ENCODE measurements at places on chromosomes 2 and 18.

DNA sequence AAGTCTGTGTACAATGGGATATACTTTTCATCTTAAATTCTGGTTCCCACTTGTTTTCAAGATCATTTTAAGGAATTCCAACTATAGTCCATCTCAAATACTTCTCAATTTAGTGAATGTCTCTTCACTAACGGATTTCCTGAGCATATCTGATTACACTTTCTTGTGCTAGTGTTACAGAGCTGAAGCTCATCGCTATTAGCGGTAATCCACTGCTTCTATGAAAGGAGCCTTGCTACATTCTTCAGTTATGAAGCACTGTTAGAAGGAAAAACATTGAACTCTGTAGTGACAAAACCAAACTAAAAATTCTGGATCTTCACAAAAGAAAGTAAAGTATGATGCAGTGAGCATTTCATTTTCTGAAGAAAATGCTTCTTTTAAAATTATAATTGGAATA, 72.0 kb downstream of the AGPS start:
- no peak for DNase-seq

- no peak for DNase-seq
Measured at GRCh38 chr2:2234398-2235195, 96.5 kb downstream of the MYT1L start.

DNA sequence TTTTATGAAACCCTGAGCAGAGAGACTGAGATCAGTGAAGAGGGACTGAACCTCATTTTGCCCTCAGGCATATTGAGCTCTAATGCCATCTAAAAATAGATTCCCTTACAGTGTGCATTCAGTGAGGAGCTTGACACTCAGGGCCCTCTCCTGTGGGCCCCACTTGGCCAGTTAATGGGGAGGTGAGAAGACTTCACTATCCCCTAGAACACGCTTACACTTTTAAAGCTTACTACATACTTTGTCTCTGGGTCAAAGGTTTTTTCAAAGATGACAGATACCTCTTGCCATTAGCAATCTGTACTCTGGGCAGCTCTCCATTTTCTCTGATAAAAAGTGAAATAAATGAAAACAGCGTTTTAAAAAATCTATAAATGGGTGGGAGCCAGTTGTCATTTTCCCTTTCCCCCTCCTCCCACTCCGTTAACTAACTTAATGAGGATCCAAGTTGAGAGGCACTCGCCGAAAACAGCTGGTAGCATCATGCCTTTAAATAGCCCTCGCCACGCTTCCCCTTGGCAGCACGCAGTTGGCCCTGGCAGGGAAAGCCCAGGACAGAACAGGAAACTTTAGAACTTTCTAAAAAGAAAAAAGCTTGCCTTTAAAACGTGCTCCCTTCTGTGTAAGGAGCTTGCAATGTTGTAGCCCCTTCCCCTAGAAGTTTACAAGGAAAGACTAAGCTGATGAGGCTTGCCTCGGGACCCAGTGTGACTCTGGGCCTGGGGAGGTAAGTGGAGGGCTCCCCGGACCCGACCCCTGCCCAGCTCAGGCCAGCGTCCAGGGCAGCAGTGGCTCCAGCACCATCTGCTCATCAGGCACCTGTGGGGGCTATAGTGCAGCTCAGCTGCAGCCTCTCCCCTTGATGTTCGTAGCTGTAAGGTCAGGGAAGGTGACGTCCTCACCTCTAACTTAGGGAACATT, 58.8 kb upstream of the FOSL2 start:
- DNase-seq, result no peak

DNA sequence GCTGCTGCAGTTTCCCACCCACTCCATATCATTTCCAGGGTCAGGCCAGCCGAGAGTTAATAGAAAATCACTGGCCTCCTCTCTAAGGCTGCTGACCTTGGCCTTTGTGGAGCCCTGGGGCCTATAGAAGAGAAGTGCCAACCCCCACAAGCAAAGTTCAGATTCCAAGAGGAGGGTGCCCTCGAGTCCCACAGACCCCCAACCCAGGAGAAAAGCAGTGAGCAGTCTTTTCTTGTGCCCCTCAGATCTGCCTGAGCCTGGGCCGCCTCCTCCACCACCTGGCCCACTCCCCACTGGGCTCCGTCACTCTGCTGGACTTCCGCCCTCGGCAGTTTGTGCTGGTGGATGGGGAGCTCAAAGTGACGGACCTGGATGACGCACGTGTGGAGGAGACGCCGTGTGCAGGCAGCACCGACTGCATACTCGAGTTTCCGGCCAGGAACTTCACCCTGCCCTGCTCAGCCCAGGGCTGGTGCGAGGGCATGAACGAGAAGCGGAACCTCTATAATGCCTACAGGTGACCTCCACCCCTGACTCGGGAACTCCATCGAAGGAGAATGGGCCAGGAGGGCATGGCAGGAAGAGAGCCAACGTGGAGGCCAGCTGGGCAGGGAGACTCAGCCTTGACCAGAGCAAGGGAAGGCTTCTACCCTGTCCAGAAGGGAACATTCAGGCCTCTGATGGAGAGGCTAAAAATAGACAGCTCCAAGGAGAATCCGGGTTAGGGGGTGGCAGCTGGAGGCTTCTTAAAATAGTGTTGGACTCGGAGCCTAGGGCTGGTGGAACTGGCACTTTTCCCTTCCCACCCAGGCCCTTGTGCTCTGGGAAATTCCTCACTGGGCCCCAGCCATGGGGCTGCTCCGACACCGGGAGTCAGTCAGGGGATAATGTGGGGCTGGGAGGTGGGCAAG, 6.2 kb downstream of the PKDCC start:
- no peak for DNase-seq

DNA sequence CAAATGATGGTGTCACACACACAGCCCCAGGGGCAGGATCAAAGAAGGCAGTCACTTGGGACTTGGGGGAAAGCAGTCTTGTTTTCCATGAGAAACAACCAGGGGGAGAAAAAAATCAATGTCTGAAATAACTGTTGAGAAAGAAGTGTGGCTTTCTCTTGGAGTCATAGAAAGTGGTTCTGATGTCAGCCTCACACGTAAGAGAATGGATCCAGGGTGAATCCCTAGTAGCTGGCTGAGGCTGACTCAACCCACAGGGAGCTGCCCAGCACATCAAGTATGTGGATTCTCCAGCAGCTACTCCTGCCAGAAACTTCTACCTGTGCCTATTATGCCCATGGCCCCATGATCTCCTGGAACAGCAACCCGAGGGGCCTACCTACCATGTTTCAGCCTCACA, 33.6 kb upstream of the ZBTB7C start:
- DNase-seq, result no peak

DNA sequence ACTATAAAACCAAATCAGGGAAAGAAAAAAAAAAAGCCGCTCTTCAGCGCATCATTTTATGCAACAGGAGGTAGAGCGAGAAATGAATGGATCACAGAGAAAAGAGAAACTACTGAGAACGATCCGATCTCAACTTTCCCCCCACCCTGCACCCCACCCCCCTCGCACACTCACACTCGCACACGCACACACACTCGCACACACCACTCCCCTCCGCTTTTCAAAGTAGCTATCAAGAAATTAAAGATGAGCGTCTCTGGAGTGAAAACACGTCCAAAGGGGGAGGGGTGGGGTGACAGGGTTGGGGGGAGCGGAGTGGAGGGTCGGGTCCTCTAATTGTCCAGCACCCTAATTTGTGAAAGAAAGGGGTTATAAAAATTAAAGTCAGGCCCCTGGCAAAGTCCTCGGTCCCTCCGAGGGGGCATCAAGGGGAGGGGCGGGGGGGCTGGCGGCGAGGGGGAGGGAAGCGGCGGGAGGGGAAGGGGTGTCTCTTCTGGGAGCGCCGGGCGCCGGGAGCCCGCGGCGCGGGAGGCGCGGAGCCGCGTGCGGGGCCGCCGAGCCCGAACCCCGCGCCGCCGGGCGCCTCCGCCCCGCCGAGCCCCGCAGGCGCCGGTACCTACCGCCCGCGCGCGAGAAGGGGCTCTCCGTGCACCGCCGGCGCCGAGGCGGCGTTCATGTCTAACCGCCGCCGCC, 428 bp downstream of the TCF4 start:
- no peak for DNase-seq

GRCh38 chr2:165886487-165887146, 67.0 kb downstream of the TTC21B start:
- no peak for DNase-seq

- DNase-seq, result no peak
Measured at GRCh38 chr18:79478484-79479115, 82.9 kb downstream of the NFATC1 start.

DNA sequence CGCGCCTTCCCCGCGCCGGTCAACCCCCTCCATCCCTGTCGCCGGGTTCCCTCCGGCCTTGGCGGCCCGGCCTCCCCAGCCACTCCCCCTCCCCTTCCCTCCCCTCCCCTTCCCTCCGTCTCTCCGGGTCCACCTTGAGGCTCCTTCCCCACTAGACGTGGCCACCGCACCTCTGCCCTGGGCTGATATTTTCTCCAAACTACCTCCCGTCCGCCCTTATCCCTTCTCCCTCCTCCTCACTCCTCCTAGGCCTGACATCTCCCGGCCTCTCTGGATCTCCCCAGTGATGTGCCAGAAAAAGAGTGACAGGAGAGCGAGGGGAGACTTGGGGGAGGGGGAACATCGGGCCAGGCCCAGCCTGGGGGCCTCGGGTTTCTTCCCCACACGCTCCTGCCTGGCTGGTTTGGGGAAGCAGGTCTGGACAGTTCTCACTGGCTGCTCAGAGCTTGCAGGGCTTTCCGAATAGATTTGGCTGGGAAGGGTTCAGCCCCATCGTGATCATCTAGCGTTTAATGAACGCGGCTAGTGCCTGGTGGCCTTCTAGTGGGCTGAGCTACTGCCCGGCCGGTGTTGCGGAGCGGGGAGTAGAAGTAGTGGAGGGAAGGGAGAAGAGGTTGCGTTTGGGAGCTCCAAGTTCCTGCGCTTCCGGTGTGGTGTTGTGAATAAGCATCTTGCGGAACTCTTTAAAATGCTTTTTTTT, 641 bp downstream of the MAPRE3 start:
- DNase-seq, result no peak

- DNase-seq, result no peak
Measured at GRCh38 chr18:28183418-28184078, 6.6 kb upstream of the CDH2 start.

GRCh38 chr2:105790461-105791149, 45.9 kb downstream of the NCK2 start:
- DNase-seq, result no peak

DNA sequence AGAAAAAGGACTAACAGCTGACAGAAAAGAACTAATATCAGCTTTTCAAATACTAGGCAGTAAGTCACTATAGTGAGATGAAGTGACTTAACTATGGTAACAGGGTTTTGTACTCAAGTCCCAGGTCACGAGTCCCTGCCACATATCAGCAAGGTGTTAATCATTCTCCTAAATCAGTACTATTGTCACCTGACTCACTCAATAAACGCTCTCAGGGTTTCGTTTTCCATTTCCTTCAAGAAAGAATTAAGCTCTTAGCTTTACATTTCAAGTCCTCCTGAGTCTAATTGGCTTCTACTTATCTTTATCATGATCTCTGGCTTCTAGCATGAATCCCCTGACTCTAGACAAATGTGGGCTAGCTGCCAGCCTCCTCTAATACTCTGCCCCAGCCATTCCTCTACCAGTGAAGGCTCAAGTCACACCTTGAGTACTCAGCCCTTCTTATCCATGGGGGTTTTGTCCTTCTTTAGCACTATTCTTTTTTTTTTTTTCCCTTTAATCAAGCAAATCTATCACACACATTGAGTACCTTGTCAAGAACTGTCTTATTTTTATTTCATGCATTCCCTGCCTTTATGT, 20.0 kb downstream of the BUB1 start:
- no peak for DNase-seq

- no peak for DNase-seq
Measured at GRCh38 chr18:22267697-22268096, 98.3 kb downstream of the GATA6 start.

- no peak for DNase-seq
Measured at GRCh38 chr2:17506736-17507616, 11.3 kb downstream of the RAD51AP2 start.

DNA sequence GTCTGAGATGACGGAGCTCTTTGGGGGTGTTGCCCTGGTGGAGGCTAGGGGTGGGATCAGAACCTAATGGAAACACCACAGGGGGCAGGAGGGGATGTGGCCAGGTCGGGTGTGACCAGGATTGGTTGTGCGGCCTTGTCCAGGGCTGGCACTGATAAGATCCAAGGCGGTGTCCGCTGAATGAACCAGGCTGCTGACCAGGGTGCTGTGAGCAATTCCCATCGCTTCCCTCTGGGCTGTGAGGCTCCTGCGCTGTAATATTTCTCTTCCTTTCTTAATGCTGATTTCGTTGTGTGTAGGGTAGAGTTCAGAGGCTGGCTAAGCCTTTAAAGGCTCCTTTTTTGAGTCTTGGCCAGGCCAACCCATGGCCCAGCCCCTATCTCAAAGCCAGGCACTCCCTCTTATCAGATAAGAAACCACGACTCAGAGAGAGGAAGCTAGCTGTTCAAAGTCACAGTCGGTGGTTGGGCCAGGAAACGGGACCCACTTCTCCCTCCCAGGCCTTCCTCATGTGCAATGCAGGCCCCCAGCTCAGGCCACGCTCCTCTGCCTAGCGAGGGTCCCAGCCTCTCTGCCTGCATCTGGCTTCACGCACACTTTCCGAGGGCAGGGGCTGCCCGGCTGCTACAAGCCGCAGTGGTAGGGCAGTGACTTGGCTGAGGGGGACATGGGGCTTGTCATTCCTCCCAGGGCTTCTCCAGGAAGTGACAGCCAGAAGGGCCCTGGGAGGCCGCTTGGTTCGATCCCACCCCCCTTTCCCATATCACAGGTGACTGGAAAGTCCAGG, 26.0 kb upstream of the FOSL2 start:
- no peak for DNase-seq

DNA sequence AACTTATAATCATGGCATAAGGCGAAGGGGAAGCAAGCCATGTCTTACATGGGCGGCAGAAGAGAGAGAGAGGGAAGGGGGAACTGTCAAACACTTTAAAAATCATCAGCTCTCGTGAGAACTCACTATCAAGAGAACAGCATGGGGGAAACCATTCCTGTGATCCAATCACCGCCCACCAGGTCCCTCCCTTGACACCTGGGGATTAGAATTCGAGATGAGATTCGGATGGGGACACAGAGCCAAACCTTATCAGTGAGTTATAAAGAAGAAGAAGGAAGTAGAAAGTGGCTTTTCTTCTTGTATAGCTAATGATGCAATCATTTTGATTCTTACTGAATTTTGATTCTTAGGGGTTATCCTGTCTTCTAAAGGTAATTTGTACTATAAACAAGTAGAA, 51.4 kb downstream of the SMCHD1 start:
- DNase-seq, result no peak

GRCh38 chr18:74268175-74268574, 23.6 kb downstream of the CYB5A start:
- no peak for DNase-seq

GRCh38 chr2:148596018-148596417, 48.5 kb upstream of the EPC2 start:
- DNase-seq, result no peak
